ENCODE measurements at places on chromosomes 5 and 9.
A peak's percentile ranks its signal among the peaks of the same experiment; 100 is the strongest.

DNA sequence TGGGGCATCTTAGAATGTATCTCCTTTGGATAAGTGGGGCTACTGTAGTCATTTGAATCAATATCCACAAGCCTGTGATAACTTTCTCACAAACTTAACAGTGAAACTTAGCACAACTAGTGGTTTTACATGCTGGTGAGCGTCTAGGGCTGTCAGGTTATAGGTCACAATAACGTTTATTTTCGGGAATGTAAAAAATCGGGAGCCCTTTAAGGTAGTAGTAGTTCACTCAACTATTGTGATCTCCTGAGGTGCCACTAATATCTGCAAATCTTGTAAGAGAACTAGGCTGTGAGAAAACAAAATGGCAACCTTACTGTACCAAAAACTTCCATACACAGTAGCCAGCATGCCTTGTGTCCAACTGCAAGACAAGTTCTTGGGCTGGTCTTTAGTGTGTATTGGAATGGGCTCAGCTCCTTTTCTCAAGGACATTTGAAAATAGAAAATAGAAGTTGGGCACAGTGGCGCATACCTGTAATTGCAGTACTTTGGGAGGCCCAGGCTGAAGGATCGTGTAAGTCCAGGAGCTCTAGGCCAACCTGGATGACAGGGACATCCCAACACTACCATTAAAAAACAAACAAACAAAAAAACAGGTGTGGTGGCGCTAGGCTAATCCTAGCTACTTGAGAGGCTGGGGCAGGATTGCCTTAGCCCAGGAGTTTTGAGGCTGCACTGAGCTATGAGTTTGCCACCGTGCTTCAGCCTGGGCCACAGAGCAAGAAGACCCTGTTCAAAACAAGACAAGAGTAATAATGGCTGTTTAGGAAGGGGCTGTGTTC, 5.2 kb upstream of the PKN3 start:
- DNase-seq, result no peak

DNA sequence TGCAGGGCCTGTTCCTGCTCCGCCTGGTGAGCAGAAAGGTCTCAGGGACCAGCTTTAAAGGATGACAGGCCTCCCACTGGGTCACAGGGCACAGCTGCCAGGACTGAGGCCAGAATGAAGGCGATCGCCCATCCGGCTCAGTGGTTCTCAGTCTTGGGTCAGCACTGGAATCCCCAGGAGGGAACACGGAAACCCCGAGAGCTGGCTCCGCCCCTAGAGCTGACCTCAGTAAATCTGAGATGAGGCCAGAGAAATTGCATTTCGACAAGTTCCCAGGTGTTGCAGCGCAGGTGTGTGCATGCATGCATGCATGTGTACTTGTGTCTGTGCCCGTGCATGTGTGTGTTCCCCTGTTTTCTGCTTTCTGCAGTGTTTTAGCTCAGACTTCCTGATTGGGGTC, 47.2 kb upstream of the KCNMB1 start:
- no peak for DNase-seq

DNA sequence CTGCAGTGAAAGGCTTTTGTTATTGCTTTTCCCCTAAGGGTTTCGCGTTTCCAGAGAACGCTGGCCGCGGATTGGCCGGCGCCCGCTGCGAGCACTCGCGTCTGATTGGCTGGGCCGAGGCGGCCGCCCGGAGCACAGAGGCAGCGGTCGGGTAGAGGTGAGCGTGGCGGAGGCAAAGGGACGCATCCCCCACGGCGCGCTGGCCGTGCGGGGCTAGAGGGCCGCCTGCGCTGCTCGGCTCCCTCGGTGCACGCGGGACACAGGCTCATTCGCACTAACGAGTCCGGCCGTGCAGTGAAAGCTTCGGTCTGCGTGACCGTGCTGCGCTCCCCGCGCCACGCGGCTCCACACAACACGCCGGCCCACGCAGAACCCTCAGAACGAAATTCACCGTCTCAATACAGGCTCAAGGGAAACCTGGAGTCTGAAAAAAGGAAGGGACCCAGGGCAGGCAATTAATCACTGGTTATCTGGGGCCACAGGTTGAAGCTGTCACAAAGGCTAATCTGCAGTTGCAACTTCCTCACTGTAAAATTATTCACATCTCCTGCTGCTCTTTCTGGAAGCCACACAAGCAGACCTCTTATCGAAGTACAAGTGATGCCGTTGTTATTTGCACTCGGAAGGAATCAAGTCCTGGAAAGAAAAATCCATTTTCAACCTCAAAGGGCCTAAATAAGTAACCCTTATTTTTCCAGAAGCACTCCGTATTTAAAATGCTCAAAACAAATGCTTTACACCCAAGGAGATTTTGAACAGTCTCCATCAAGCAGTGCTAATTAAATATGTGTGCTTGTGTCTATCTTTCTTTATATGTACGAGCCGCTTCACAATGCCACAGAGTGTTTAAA, 94.6 kb downstream of the ZNF608 start:
- peak; percentile 91 for DNase-seq

DNA sequence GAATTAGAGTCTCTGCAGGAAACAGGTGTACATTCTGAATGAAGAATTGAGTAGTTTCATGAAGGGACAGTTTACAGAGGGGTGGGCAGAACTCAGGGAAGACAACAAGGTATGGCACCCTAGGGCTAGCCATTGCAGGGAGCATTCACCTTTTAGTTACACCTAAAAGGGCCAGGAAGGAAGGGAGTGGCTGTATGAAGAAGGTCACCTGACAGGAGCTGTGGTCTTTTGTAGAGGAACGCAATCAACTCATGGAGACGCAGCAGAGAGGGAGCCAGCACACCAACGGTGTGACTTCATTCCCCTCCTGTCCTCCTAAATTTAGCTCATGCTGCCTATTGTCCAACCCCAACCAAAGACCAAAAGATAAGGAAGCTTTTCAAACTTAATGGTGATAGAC, 12.7 kb upstream of the ZCCHC7 start:
- DNase-seq, result no peak

GRCh38 chr9:137385061-137385655, 37.8 kb downstream of the EXD3 start:
- no peak for DNase-seq

DNA sequence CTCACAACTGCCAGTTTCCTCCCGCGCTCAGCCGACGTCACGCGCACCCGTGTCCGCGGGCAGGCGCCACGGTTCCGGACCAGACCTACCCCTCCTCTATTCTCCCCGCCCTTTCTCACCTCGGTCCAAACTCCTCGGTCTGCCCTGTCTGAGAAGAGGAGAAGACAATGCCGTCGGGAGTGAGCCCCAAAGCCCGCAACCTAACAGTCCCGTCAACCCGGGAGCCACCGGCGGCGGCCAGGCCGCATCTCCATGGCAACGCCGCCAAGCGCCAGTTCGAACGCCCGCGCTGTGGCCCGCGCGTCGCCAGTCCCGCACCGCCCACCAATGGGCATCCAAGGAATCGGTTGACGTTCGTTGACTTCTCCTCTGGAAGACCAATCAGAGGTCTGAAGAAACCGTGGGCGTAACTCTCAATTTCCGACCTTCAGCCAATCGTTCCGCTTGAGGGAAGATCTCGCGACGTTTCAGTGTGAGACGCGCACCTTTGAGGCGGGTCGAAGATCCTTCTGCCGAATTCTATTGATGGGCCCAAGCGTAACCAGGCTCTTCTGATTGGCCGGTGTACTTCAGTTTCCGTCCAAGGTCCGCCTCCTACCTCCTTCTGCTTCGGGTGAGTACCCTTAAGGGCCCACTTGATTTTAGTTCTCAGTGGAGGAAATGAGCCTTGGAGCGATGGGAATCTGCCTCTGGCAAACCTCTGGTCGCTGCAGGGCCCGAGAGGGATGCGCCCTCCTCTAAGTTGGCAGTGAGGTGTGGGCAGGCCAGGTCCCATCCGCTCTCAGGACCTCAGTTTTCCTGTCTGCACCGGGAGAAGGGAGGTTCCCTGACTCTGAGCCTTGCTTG, at the start of the genes KIF24 and NUDT2:
TSS of gene KIF24 (minus strand) at position 282 of the 846 bp plus-strand sequence. CDS start 17,922 bp downstream, outside the sequence.
TSS of gene NUDT2 (plus strand) at position 583 of the 846 bp plus-strand sequence. CDS start 9,471 bp downstream, outside the sequence.
- peak; percentile 100 for DNase-seq

- no peak for DNase-seq
Measured at GRCh38 chr9:112124156-112124555, 50.9 kb downstream of the SUSD1 start.

DNA sequence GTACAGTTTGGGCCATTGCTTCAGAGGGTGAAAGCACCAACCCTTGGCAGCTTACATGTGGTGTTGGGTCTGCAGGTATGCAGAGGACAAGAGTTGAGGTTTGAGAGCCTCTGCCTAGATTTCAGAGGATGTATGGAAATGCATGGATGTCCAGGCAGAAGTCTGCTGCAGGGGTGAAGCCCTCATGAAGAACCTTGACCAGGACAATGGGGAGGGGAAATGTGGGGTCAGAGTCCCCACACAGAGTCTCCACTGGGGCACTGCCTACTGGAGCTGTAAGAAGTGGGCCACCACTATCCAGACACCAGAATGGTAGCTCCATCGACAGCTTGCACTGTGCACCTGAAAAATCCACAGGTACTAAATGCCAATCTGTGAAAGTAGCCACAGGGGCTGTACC, 113.6 kb upstream of the SPATA31C2 start:
- no peak for DNase-seq

DNA sequence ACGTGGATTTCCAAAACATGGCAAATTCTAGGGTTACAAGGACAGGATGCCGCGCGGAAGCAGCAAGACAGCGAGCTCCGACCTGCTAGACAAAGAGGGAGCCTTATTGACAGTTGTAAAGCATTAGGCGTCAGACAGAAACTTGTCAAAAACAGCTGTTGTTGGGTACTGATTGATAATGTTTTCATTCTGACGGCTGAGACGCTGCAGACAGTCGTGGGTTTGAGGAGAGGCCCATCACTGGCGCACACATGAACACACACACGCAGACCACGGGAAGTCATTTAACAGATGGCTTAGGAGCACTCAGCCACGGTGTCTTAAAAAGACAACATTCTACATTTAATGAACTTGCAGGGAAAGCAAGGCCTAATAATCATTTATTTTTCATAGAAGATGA, 324.0 kb downstream of the NDUFS4 start:
- DNase-seq, result peak; percentile 27

DNA sequence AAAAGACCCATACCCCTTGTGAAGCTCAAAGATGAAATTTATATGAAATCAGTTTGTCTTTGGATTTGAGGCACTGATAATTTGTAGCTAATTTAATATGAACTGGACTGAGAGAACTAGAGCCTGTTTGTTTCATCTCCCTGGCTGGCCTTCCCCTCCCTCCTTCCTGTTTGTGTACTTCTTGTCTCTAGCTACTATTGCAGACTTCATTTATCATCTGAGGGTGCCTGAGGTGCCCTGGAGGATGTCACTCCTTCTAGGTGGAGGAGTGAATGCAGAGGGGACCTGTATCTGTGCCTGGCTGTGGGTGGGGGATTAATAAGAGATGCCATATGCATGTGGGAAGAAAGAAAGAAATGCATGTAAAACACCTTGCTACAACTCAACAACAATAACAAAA, 22.2 kb upstream of the GNPDA1 start:
- DNase-seq, result no peak

GRCh38 chr9:134355561-134356279, 29.5 kb downstream of the RXRA start:
- no peak for DNase-seq

- DNase-seq, result peak; percentile 65
Measured at GRCh38 chr5:62144401-62145022, 161.5 kb upstream of the KIF2A start.

DNA sequence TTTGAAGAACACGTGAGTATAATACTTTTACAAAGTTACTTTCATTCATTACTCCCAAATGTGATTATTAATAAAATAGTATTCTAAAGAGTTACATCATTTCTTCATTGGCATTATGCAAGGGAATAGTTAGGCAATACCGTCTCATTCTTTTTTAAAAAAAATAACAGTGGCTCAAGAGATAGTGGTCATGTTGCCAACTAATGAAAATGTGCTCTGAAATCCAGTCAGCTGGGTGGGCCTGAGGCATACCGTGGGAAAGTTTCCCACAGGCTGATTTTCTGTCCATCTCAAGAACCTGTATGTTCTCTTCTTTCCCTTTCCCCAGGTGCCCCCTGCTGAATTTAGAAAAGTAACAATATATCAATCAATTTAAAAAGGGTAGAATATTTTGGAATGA, 40.8 kb upstream of the ROPN1L start:
- DNase-seq, result no peak
